Smooth muscle cell of the umbilical artery (primary cell): ENCODE measurements at places on chromosomes 6 and 20. TPM values are rescaled to one million over a fixed set of nuclear protein-coding genes. Genes with fewer than 3 reads are reported as not detected.

HSPA1A gene
- total RNA-seq: 73.6 and 99.1 TPM in 2 replicates

MATN4 gene
- not detected in 2 replicates for total RNA-seq

ANKEF1 gene
- total RNA-seq: 2.7 and 3.5 TPM in 2 replicates

FOXA2 gene
- not detected in 2 replicates for total RNA-seq

CLIC5 gene
- not detected in 2 replicates for total RNA-seq

ISM1 gene
- 0.05 TPM in 1 of 2 replicates, not detected in the other for total RNA-seq

CTAGE9 gene
- not detected in 2 replicates for total RNA-seq

CEP162 gene
- 6.4 and 7.4 TPM in 2 replicates for total RNA-seq

COL20A1 gene
- under 0.01 and 0.05 TPM in 2 replicates for total RNA-seq

ARFGEF3 gene
- 0.59 and 1.1 TPM in 2 replicates for total RNA-seq

SLC17A3 gene
- not detected in 2 replicates for total RNA-seq

FLOT1 gene
- 72.2 and 90.1 TPM in 2 replicates for total RNA-seq

GFOD1 gene
- 13.7 and 16.9 TPM in 2 replicates for total RNA-seq

EGFL8 gene
- 1.2 and 1.4 TPM in 2 replicates for total RNA-seq

MAP7 gene
- total RNA-seq: 0.30 and 0.32 TPM in 2 replicates

SALL4 gene
- total RNA-seq: 0.59 and 2.0 TPM in 2 replicates

EEF1A2 gene
- total RNA-seq: 3.9 and 8.8 TPM in 2 replicates
